ENCODE measurements at places on chromosomes 1 and 21.

- DNase-seq: no peak
Measured at GRCh38 chr1:111279144-111279543, 11.5 kb upstream of the CHIA start.

DNA sequence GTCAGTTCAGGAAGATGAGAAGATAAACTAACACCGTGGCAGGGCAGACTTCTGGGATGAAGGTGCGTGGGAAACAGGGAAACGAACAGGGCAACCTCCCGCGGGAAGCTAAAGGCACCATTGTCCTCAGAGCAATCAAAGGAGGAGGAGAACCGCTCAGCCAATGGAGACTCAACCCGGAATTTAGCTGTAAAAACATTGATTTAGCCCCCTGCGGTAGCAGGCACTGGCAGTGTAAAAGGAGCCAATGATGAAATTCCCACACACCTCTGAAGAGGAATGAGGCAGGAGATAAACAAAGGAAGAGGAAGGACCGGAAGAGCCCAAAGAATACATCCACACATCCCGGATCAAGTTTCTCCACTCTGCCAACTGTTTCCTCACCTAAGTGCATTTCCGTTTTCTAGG is 19.5 kb downstream of the HLCS start:
- no peak for DNase-seq

- no peak for DNase-seq
Measured at GRCh38 chr1:104720741-104721140, 971.0 kb downstream of the AMY1C start.

- DNase-seq: no peak
Measured at GRCh38 chr1:27536767-27537166, 46.8 kb upstream of the WASF2 start.

- DNase-seq: no peak
Measured at GRCh38 chr1:100198596-100198995, 20.5 kb upstream of the LRRC39 start.

DNA sequence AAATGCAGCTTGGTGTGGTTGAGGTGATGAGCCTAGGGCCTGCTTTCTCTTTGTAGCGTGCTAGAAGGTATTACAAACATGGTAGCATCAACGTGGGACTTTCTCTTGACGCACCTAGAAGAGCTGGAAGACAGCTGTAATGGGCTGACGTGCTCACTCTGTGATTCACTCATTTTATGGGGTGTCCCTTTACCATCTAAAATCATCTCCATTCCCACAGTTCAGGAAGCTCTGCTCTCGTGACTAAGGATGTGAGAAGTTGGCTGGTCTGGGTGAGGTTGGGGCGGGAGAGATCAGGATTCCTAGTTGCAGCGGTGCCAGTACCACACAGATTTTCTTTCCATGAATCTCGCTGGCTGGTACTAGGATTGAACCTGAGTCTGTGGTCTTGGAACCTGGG is 4.2 kb downstream of the HTR6 start:
- DNase-seq: no peak

DNA sequence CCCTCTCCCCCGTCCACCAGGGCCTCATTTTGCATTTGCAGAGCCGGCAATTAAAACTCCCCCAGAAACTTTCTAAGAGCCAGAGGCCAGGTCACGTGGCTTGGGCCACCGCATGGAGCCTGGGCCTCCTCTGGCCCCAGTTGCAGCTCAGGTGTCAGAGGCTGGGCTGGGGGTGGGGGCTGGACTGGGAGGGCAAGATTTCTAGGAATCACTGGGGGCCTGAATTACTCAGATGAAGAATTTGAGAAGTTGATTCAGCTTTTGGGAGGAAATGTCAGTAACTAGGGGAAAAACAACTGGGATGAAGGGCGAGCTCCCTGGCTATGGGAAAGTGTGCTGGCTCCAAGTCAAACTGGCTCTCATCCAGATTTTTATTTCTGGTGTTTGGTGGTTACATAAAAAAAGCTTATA is 151.0 kb downstream of the CDC7 start:
- DNase-seq: no peak

- no peak for DNase-seq
Measured at GRCh38 chr1:245126530-245126929, 28.3 kb upstream of the KIF26B start.

GRCh38 chr1:59691261-59691660 is 123.5 kb upstream of the HOOK1 start:
- DNase-seq: no peak

- DNase-seq: no peak
Measured at GRCh38 chr1:236733653-236734052, 47.4 kb downstream of the ACTN2 start.

GRCh38 chr1:161966067-161966466 is 57.6 kb downstream of the OLFML2B start:
- no peak for DNase-seq

GRCh38 chr1:54397090-54397591 is 9.1 kb downstream of the SSBP3 start:
- no peak for DNase-seq

DNA sequence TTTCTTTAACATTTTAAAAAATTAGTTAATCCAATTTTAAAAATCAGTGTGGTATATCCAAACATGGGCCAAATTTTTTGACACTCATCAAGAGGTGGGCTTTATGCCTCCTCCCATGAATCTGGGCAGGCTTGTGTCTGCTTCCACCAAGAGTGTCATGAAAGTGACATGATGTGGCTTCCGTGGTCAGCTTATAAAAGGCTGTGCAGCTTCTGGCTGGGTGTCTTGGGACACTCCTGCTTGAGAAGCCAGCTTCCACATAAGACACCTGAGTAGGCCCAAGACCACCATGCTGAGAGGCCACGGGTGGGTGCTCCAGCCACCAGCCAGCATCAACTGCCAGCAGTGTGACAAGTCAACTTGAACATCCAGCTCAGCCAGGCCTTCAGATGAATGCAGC is 74.3 kb upstream of the RUNX3 start:
- no peak for DNase-seq

GRCh38 chr1:56056438-56057287 is 522.7 kb downstream of the PLPP3 start:
- DNase-seq: no peak

GRCh38 chr1:245225322-245226202 is 70.8 kb downstream of the KIF26B start:
- DNase-seq: no peak

DNA sequence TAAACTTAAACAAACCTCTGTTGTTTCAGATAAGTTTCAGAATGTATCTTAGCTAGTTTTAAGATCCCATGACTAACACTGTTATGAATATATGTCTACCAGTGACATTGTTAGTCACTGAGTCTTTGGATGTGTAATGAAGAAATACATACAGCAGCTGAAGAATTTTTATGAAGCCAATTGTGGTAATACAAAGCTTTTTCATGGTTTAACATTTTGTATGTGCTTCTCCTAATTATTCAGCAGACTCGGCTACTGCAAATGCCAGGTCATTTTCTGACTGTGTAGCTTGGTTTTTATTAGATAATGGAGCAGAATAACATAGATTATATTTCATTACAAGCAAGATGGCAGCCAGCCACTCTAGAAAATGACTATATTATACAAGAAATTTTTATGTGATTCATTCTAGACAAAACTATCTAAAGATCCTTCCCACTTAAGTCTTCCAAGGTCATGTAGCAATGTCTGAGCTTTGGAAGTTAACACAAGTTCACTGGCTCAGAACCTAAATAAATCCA is 147.8 kb downstream of the TNFSF18 start:
- DNase-seq: no peak

GRCh38 chr1:184492536-184492935 is 105.7 kb downstream of the C1orf21 start:
- DNase-seq: no peak

DNA sequence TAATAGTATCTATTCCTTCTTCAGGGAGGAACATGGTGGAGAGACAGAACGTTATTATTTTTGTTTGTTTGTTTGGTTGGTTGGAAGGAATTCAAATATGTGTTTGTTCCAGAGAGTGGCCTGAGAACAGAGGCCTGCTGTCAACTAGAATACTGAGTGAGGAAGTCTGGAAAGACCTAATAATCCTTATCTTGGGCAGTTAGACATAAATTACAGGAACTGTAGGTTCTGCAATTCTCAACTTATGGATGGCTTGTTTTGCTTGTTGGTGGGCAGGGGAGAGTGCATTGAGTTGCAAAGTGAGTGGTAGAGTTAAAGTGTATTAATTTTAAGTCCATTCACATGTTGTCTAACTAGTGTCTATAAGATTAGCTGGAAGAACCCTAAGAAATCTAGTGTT is 197.6 kb downstream of the BACH1 start:
- no peak for DNase-seq

GRCh38 chr1:11535761-11536572 is 57.0 kb downstream of the DISP3 start:
- no peak for DNase-seq

DNA sequence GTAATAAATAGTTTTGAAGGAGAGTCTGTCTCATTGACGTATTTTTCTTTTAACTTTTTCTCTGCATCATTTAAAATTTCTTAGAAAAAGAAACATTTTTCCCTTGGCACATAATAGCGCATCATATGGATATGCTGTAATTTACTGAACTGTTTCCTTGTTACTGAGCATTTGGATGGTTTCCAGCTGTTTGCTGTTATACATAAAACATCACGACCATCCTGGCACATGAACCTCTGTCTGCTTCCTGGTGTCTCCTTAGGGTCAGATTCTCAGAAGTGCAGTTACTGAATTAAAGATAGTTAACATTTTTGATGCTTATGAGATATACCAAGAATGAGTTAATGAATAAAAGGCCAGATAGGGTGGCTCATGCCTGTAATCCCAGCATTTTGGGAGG is 67.2 kb downstream of the BACE2 start:
- DNase-seq: no peak

GRCh38 chr1:200983035-200983561 is 40.4 kb downstream of the KIF21B start:
- DNase-seq: no peak

- DNase-seq: no peak
Measured at GRCh38 chr1:119453021-119453420, 38.1 kb downstream of the HSD3B2 start.

- DNase-seq: no peak
Measured at GRCh38 chr1:153685544-153686340, 7.3 kb downstream of the NPR1 start.

GRCh38 chr1:2948751-2949680 is 72.3 kb upstream of the ACTRT2 start:
- no peak for DNase-seq

GRCh38 chr1:212852105-212852688 is 4.7 kb upstream of the SPATA45 start:
- no peak for DNase-seq

GRCh38 chr1:37068897-37069296 is 34.6 kb upstream of the GRIK3 start:
- no peak for DNase-seq

- no peak for DNase-seq
Measured at GRCh38 chr1:233945573-233945972, 41.1 kb downstream of the SLC35F3 start.

GRCh38 chr1:183769956-183770815 is 34.7 kb upstream of the RGL1 start:
- no peak for DNase-seq

DNA sequence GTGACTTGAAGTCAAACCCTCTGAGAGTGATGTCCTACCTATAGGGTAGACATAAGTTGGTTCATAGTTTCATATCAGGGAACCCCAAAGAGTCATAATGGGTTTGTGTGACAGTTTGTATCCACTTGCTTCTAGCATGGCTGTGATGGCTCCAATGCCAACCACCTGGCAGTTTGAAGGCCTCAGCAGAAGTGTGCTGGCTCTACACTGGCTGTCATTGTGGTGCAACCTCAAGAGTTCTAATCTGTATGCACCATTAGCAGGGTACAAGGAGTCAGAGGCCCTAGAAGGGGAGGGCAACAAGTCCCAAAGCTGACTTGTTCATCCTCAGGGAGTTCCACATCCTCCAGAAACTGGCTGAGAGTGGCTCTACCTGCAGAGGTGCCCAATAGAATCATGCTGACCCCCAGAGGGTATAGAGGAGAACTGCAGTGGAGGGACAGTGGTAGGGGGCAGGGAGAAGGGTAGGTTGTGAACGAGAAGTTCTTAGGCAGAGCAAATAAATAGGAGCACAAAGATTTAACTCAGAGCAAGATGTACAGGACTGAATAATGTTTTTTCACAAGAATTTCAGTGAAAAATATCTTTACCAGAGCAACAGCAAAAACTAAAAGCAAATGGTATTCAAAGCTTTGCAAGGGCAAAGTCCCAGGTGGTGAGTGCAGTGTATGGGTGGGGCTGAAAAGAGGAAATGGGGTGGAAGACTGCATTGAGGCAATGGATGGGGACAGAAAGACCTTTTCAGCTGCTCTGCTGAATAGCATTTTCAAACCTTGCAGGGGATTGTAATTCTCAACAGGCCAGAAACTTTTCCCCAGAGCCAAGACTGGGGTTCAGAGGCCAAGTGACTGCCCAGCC is 3.2 kb downstream of the FCRL2 start:
- DNase-seq: no peak

- no peak for DNase-seq
Measured at GRCh38 chr1:44700573-44700972, 26.1 kb downstream of the ARMH1 start.

DNA sequence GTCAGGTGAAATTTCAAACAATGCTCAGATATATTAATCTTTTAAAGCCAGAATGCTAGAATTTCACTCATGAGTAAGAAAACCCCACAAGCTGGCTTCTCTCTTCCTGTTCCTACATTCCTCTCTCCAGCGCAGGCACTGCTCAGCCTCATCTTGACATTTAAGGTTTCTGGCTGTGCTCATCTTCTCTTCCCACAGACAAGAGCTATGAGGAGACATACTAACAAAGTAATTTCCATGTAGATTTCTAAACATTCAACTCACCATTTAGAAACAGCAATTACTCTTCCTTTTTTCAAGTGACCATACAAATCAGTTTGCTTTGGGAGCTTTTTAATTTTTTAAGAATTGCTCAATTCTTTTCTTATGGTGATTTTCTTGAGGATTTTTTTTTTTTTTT is 7.8 kb upstream of the LRRC8D start:
- no peak for DNase-seq

- no peak for DNase-seq
Measured at GRCh38 chr1:80066060-80066459, 1059.5 kb upstream of the ADGRL4 start.

GRCh38 chr1:15116966-15117365 is 36.6 kb upstream of the TMEM51 start:
- no peak for DNase-seq

- DNase-seq: no peak
Measured at GRCh38 chr1:58412071-58412580, 134.4 kb downstream of the OMA1 start.

DNA sequence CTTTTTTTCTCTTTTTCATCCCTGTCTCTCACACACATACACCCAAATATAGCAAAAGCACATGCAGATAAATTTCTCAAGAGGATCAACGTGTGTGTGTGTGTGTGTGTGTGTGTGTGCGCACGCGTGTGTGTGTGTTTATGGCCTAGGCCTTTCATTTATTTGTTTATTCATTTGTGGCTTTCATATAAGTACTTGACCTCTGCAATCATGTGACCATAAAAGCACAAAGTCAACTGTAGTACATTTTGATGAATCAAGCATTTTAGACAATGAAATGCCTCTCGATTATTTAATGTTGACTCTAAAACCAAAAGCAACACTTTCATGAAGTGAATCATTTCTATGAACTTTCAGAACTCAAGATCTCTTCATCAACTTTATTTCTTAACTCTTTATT is 194.1 kb upstream of the ADGRL2 start:
- no peak for DNase-seq
